AG10803 (cell line): ENCODE measurements at places on chromosomes 6 and 20.

DNA sequence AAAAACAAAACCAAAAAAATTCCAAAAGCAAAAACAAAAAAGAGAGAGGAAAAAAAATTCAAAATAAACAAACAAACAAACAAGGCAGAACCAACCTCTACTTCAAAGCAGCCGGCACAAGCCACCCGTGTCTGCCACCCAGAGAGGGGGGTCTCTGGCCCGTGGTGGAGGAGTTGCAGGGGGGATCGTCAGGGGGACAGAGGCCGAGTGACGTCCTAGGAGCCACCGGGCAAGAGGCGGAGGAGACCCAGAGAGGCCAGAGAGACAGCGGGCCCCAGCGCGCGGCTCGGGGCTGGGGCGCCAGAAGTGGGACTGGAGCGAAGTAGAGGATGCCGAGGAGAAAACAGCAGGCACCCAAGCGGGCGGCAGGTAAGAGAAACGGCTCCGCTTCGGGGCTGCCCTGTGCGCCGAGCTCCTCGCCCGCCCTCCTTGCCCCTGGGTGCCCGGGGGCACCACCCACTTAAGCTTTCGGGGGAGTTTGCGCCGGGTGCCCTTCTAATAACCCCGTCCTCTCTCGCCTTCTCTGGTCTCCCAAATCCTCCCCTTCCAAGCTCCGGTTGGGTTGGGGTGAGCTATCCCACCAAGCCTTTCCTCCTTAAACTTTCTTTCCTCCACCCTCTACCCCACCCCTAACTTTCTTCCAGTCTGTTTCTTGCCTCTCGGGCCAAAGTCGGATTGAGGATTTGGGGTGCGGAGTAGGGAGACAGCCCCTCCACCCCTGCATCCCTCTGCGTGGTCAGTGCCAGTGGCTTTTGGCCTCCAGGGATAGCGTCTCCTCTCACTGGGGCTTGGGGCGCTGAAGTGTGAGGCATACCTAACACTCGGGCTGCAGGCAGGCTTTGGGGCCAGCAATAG, 1.0 kb downstream of the TSHZ2 start:
- DNase-seq, result no peak

DNA sequence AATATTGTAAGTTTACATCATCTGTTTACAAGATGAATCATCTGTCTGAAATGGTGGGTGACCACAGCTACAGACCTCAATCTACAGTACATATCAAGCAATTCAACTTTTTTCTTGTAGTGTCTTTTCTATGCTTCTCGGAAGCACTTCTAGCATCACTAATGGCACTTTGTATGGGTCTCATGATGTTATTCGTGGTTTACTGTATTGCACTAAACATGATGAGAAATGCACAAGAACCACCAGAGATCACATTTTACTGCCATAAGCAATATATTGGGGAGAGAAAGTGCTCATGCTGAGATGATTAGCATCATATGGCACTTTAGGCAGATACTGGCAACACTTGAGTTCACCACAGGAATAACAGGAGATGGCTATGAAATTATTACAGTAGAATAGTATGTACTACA, 15.4 kb upstream of the BTBD3 start:
- peak; percentile 76 for DNase-seq

GRCh38 chr20:62741191-62741691, 32.6 kb downstream of the NTSR1 start:
- no peak for DNase-seq

DNA sequence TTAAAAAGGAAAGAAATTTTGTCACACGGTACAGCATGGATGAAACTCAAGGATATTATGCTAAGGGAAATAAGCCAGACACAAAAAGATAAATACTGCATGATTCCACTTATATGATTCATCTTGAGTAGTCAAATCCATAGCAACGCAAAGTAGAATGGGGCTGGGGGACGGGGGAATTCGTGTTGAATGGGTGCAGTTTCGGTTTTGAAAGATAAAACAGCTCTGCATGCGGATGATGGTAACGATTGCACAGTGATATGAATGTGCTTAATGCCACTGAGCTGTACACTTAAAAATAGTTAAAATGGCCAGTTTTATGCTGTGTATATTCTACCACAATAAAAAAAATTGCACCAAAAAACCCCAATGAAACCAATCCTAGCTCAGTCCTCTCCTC, 52.9 kb upstream of the SIRPA start:
- DNase-seq, result no peak

DNA sequence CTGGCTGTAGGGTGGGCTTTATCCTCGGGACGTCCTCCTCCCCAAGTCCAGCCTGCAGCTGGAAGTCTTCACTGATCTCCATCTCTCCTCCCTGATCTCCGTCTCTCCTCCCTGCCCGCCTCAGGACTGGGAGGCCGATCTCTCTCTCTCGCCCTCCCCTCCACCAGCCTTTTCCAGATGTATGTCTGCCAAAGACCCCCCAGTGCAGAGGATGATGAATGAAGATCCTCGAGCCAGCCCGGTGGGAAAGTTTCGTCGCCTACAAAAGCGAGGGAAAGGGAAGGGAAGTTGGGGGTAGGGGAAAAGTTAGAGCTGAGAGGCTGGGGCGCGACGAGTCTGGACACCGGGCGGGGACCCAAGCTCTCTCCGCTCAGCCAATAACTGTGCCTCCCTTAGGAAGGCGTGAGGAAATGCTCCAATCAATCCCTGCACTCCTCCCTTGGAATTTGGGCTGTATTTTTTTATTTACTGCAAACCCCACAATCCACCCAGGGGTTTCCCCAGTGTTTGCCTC, 595 bp upstream of the SRF start:
- DNase-seq, result no peak

DNA sequence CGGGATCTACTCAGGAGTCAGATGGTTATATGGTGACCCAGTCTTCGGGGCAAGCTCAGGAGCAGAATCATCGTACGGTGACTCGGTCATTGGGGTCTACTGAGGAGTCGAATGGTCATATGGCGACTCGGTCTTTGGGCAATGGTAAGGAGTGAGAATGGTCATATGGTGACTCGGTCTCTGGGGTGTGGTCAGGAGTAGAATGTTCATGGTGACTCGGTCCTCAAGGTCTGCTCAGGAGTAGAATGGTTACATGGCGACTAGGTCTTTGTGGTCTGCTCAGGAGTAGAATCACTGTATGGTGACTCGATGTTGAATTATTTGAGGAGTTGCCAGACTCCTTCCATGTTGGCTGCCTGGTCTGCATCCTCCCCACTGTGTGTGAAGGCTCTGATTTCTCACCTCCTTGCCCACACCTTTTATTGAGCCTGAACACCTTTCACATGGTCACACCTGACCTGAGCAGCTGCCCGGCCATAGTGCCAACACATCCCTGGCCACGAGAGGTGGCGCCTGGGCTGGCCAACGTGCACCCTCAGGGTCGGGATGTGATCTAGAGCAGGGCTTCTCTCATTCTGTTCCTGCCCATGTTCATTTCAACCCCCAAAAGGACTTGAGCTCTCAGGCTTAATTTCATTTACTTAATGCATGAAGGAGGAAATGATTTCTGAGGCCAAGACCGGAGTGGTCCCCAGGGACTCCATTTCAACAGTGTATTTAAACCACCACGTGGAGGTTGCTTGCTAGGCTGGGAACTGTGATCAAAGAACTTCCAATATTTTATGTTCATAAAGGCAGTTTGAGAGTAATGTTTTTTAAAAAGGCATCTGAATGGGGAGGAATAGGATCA, 119.5 kb downstream of the PHACTR3 start:
- DNase-seq, result peak; percentile 63

DNA sequence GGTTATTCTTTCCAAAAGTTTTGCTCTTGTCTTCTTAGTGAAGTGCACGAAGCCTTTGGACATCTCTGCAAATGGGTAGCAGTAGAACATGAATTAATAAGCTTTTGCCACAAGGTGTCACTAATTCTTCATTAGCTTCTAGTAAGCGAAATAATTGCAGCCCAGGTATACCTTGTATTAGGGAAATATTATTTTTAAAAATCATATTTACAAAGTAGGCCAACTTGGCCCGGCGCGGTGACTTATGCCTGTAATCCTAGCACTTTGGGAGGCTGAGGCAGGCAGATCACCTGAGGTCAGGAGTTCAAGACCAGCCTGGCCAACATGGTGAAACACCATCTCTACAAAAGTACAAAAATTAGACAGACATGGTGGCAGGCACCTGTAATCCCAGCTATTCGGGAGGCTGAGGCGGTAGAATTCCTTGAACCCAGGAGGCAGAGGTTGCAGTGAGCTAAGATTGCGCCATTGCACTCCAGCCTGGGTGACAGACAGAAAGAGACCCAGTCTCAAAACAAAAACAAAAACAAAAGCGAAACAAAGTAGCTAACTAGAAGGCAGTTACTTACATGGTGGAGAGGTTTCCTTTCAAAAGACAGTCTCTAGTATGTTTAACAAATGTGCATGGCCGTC, 8.8 kb upstream of the RSPH3 start:
- peak; percentile 26 for DNase-seq
